Mesothelial cell of epicardium (in vitro differentiated cells): ENCODE measurements at places on chromosomes 13 and 19.

DNA sequence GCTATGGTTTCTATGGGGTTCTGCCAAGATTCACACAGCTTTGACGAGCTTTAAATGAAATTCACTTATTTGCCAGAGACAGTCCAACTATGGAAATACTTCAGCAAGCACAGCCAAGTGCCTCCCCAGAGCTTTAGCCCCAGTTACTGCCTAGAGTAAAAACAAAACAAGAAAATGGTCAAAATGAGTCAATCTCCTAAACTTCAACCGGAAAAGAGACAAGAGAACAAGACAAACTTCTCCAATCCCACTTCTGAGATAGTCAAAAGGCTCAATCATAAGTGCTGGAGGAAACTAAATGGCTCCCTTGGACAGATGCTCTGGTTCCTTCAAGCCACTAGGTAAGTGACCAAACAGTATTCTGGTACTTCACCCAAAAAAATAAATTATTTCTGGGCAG, 65.8 kb downstream of the KATNAL1 start:
- DNase-seq, result no peak

DNA sequence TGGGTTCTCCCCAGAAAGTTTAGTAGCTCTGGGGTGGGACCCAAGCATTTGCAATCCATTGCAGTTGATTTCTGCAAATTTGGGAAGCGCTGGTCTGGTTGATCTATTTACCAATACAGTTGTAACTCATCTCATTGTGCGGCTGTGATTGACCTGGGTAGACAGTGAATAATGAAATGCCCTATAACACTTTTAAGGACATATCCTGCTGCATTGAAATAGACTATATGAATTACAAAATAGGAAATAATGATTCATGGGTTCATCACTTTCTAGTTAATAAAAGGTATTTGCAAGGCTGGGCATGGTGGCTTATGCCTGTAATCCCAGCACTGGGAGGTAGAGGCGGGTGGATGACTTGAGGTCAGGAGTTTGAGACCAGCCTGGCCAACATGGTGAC, 59.0 kb upstream of the FARP1 start:
- no peak for DNase-seq

GRCh38 chr13:43884222-43884621, 4.5 kb downstream of the LACC1 start:
- DNase-seq, result no peak

DNA sequence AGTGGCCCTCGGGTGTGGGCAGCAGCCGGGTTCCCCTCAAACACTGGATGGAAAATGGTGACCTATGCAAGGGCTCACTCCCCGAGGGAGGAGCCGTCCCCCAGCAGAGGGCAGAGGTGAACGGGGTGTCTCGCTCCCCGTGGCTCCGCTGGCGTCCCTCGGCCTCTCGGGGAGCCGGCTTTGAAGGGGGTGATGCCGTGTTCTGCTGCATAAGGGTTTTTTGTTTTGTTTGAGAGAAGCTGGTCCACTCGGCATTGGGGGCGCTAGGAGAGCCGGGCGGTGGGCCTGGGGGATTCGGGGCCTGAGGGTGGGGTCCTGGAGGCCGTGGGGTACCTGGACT, 4.0 kb downstream of the EFNA2 start:
- DNase-seq, result no peak

DNA sequence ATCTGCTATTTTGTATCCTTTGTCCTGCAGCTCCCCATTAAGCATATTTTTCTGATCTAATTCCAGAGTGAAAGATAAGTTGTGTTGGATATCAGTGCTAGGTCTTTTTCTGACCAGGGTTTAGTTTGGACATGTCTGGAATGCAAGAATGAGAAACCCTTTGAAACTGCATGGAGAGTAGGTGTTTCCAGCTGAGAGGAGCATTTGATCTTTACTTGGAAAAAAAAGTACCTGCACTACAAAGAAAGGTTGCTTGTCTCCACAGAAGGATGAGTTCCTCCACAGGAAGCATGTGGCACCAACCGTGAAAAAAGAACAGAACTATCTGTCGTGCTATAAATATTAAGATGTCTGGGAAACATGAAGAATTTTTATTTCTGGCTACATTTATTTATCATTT, 36.6 kb upstream of the MED4 start:
- DNase-seq, result no peak

GRCh38 chr13:107811233-107812013, 403.9 kb downstream of the LIG4 start:
- DNase-seq, result no peak

DNA sequence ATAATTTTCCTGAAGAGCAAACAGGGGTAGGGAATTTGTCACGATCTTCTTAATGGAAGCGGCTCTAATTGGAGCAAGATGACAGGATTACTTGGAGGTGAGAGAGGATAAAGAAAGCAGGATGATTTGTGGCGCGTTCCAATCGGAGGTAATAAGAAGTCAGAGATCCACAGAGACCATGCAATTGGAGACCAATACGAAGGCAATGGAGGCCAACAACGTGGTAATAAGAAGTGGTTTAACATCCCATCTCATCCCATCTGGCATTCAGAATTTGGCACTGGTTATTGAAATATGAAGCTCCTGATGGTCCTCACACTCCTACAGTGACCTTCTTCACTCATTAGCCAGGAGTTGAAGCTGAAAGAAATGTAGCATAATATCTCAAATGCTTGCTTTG, 130.6 kb downstream of the DLEU7 start:
- DNase-seq, result no peak

DNA sequence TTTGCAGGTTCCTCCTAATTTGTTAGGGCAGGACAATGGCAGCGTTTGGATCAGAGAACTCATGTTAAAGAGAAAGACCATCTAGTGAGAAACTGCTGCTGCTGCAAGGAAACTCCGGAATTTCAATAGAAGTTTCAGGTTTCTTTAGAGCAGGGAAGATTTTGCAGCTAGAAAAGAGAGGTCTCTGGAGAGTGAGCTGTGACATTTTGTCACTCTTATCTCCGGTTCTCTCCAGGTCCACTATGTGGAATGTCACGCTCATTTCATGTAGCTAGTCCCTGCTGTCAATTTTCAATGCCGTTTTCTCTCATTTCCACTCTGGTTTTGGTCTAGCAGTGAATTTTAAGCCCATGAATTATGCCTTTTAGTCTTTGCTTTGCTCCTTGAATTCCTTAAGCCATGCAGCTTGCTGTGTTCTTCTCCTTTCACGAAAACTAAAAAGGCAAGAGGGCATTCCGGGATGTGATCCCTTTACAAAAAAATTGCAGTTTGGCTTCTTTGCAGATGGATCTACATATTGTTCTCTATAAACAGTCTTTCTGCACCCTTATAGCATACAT, 46.7 kb upstream of the POSTN start:
- no peak for DNase-seq

GRCh38 chr13:41751734-41752445, 209.0 kb downstream of the VWA8 start:
- DNase-seq, result no peak

DNA sequence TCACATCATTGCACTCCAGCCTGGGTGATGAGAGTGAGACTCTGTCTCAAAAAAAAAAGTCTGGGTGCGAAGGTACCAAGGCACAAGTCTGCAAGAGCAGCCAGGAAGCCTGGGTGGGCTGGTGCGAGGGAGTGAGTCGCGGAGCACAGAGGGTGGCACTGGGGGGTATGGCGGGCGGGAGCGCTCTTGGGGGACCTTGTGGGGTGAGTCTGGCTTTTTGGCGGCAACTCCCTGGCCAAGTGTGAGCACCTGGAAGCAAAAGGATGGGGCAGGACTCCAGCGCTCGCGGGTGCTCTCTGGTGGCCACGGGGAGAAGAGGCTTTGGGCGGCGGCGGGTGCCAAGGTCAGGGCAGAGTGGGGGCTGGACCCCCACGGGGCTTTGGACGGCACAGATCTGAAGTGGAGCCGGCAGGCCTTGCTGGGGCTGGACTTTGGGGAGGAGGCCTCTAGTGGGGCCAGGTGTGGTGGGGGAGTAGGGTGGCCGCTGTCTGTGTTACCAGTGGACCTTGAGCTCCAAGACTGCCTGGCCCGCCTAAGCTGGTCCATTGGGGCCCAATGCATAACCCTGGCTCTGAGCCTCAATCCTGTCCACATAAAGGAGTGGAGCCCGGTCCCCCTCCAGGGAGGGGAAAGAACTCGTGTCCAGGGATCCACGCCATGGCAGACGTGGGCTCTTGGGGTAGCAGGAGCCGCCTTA, 1.6 kb downstream of the P2RY11 start:
- no peak for DNase-seq

DNA sequence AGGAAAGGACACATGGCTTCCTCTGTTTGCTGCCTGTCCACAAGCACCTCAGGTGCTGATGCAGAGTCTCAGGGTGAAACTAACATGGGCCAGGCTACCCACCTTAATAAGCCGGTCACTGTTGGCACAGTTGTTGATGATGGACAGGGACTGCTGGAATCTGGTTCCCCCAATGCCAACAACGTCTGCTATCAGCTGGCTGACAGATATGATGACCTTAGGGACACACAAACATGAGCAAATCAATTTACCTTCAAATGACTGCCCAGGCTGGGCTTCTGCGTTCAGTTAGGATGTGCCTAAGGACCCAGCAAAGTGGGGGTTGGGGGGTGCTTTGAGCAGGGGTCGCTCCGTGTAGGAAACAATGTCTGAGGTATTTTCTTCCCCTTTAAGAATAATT, 77.1 kb upstream of the SLC15A1 start:
- no peak for DNase-seq

- DNase-seq, result no peak
These were observed 243.6 kb downstream of the DLEU7 start for GRCh38 chr13:50599927-50600326.

DNA sequence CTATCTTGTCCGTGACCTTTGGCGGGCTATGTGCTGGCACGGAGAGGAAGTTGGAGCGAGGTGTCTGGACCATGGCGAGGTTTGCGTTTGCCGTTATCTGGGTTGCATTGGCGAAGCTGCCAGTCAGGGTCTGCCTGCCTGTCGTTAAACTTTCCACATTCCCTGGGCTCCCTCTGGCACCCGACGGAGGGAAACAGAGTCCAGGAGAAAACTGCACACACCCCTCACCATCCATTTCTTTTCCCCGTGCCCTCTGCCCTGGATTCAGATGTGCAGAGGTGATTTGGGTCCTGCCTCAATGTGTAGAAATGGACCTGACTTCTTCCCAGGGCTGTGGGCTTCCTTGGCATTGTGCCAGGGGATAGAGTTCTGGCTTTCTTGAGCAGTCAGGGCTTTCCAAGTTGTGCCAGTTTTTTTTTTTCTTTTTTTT, 142.4 kb downstream of the URI1 start:
- DNase-seq, result no peak

GRCh38 chr19:5104871-5105351, 136.0 kb downstream of the KDM4B start:
- DNase-seq, result no peak

DNA sequence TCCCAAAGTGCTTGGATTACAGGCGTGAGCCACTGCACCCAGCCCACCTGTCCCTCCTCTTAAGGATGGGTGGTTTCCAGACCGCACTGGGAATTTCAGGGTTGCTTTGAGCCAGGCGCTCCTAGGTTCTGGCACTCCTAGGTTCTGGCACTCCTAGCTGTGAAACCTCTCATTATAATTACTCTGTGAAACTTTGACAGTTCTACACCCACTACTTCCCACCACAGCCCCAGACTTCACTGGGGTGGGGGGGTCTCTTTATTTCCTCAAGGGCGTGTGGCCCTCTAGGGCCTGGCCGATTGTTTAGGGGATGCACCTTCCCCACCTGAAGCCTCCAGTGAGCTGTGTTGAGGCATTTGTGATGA, 2.3 kb upstream of the ADAMTS10 start:
- no peak for DNase-seq

DNA sequence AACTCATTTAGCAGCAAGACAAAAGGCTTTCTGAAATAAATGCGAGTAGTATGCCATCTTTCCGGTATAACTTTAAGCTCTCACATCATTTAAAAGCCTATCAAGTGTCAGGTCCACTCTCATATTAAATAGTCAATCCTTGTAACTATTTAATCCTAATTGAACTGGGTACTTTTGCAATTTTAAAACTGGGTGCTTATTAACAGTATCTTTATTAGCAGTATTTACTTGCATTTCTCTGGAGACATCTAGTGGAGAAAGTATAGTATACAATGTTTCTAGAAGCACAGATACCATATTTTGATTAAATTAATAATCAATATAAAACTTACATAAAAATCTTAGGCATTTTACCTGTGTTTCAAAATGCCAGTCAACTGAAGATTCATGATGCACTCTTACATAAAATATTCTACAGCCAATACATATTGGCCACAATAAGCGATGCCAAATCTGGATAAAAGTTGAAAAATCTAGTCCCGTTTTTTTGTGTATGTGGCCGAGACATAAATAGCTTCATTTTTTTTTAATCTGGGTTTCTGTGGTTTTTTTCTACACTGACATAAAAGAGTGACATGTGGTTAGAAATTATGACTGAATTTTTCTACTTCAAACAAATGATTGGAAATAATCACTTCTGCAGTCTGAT, 4.3 kb upstream of the POSTN start:
- no peak for DNase-seq

- DNase-seq, result no peak
These were observed 25.8 kb upstream of the LDLR start for GRCh38 chr19:11063434-11063833.

DNA sequence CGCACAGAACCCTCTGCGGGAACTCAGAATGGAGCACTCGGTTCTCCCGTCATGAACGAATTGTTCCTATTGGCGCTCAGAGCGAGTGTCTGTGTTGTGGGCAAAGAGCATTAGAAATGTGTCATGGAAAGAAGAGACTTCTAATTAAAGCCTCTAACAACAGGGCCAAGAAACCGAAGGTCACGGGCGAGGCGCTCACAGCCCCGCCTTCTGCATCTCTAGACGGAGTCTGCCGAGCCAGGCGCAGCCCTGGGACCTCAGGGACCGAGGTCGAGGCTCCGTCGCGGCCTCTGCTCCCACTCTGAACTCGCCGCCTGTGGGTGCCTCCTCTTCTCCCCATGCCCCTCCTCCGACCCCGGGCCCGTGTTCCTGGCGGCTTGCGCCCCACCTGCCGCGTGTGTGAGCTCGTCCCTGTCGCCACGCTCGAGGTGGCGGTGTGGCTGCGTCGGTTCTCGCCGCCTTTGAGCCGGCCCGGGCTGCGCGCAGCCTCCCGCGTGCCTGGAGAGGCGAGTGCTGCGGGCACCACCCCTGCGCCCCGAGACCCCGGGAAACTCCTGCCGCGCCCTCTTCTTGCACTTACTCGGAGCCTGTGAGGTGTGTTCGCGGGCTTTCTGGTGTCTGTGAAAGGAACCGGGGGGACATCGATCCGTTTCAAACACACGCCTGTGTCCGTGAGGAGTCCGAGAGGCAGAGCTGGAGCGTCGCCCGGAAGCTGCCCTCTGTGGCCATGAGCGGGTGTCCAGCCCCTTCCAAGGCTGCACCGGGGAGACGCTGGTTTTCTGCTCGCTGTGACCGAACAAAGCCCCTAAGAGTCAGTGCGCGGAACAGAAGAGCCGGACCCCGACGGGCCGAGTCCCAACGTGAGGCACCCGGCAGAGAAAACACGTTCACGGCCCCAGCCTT, 45.4 kb upstream of the SPACA7 start:
- DNase-seq, result no peak

- no peak for DNase-seq
These were observed 227.4 kb downstream of the TUBA3C start for GRCh38 chr13:18954254-18954653.

GRCh38 chr13:113889467-113889866, 25.6 kb upstream of the GAS6 start:
- no peak for DNase-seq
